Activated CD4-positive, alpha-beta T cell treated with anti-CD3 and anti-CD28 coated beads, Interleukin-2, amount 50 U/mL, for 1 hour (primary cell): ENCODE measurements at places on chromosomes 5 and 9.

- no peak for DNase-seq
Observed at GRCh38 chr5:44691802-44692201, 116.9 kb upstream of the MRPS30 start.

GRCh38 chr5:111691914-111692313, 65.1 kb downstream of the NREP start:
- no peak for DNase-seq

DNA sequence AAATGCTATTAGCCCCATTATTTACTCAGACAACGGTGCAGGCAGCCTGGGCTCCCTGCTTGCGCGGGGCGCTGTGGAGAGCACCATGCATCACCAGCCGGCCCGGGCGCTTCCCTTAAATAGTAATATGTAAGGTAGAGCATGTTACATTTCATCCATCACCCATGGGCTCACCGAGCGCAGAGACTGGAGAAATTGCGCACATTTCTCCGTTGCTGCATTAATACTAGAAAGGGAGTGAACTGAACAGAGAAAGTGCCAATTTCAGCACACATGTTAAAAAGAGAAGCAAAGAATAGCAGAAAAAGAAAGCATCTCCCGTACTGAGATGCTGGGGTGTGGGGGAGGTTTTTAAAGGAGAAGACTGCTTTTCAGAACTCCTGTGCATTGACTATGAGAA, 400.3 kb downstream of the ZSWIM6 start:
- DNase-seq = no peak

GRCh38 chr5:17802256-17802655, 168.0 kb downstream of the TAF11L14 start:
- no peak for DNase-seq

DNA sequence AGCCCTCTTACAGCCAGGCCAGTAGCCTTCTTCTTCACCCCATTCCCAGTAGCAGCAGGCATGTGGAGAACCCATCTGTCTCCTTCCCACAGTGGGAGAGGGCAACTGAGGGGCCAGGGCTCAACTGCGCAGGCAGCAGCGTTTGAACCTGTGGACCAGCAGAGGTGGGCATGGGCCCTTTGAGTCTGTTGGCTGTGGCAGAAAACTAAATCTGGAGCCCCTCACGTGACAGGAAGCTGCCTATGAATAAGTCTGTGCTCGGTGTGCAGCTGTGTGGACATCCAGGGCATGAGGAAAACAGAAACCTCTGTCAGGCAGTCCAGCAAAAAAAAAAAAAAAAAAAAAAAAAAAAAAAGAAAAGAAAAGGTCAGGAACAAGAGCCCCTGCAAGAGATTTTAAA, 189.2 kb upstream of the NR3C1 start:
- DNase-seq = no peak

DNA sequence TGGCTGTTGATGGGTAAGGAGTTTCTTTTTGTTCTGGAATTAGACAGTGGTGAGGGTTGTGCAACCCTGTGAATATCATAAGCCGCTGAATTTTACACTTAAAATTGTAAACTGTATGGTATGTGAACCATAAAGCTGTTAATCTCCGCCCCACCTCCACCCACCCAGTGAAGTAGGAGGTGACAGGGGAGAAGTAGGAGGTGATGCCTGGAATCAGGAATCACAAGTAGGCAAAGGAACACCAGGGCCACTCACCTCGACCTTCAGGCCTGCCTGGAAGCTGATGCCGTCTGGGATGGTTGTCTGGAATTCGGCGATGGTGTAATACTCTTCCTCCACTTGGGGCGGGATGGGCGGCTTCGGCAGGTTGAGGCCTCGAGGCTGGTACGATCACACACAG, 62.3 kb upstream of the UBTD2 start:
- no peak for DNase-seq

DNA sequence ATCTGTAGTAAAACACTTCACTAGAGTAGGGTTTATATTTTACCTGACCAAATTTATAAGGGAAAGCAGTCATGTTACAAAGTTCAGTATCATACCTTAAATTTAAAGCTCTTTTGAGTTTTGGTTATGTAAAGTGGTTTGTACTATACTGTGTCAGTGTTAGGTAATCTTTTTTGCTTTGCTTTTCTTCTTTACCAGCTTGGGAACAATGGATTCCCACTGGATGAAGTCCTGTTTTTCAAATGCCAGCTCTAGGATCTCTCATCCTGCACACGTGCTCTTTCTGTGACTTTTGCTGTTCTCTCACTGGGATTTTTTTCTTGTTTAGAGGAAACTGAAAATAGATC, 15.9 kb downstream of the CYSTM1 start:
- DNase-seq = no peak

DNA sequence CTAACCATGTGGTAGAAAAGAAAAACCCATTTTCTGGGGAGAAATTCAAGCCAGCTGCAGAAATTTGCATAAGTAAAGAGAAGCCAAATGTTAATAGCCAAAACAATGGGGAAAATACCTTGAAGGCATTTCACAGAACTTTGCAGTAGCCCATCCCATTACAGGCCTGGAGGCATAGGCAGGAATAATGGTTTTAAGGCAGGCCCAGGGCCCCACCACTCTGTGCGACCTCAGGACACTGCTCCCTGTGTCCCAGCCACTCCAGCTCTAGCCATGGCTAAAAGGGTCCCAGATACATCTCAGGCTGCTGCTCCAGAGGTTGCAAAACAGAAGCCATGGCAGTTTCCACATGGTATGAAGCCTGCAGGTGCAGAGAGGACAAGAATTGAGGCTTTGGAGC, 253.3 kb downstream of the CTNND2 start:
- no peak for DNase-seq
